ENCODE measurements at places on chromosomes 4 and X. TPM values are rescaled to one million over a fixed set of nuclear protein-coding genes. Genes with fewer than 3 reads are reported as not detected.

SH3BP2 gene
- 74.1 TPM for total RNA-seq

ZNF141 gene
- total RNA-seq, result 27.5 TPM

EXOSC9 gene
- total RNA-seq, result 97.4 TPM

GAGE1 gene
- total RNA-seq, result not detected

PABPC1L2B gene
- not detected for total RNA-seq

TRAPPC11 gene
- 18.9 TPM for total RNA-seq

- no peak for DNase-seq
Measured at GRCh38 chr4:65789805-65790204, 119.5 kb upstream of the EPHA5 start.

DNA sequence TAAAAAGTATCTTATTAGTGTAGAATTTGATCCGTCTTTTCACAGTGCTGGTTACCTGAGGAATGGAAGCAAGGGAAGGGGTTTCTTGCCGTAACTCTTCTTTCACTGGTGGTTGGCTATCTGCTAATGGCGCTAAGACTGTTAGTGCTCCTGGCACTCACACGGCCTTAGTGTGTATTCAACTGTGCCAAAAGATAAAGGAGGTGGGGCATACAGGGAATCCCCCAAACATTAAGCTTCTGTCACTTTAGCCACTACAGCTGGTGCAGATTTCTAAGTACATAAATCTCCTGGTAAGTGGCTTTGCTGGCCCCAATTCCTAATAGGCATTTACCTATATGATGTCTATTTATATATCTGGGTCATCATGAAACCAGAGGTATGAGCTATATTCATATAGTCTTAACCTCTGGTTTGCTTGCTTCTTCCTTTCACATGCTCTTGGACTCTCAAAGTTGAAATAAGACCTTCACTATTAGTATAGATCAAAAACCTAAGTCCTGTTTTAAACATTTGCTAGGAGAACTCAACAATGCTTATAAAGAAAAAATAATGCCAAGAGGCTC is 95.1 kb downstream of the TSPAN7 start:
- DNase-seq, result no peak

- DNase-seq, result no peak
Measured at GRCh38 chrX:153668423-153669173, 5.0 kb downstream of the PNCK start.

DNA sequence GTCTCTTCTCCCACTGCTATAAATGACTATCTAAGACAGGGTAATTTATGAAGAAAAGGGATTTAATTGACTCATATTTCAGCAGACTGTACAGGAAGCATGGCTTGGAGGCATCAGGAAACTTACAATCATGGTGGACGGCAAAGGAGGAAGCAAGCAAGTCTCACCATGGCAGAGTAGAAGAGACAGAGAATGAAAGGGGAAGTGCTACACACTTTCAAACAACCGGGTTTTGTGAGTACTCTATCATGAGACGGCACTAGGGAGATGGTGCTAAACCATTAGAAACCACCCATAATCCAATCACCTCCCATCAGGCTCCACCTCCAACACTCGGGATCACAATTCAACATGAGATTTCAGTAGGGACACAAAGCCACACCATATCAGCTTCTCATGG is 11.1 kb downstream of the UBE2NL start:
- DNase-seq, result no peak

GRCh38 chrX:103440621-103441020 is 64.3 kb downstream of the BEX3 start:
- DNase-seq, result no peak

DNA sequence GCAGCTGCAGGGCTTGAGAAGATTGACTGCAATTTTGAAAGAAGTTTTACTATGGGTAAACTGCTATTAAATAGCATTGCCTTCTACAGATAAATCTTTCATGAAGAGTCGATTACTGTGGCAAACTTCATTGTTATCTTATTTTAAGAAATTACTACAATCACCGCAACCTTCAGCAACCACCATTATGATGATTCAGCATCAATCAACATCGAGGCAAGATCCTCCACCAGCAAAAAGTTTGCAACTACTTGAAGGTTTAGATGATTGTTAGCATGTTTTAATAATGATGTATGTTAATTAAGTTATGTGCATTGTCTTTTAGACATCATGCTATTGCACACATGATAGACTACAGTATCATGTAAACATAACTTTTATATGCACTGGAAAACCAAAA is 1511.0 kb downstream of the FSTL5 start:
- DNase-seq, result no peak

GRCh38 chrX:52933976-52934703 is 24.2 kb downstream of the FAM156A start:
- no peak for DNase-seq

GRCh38 chr4:110587666-110588285 is 35.1 kb downstream of the PITX2 start:
- no peak for DNase-seq

DNA sequence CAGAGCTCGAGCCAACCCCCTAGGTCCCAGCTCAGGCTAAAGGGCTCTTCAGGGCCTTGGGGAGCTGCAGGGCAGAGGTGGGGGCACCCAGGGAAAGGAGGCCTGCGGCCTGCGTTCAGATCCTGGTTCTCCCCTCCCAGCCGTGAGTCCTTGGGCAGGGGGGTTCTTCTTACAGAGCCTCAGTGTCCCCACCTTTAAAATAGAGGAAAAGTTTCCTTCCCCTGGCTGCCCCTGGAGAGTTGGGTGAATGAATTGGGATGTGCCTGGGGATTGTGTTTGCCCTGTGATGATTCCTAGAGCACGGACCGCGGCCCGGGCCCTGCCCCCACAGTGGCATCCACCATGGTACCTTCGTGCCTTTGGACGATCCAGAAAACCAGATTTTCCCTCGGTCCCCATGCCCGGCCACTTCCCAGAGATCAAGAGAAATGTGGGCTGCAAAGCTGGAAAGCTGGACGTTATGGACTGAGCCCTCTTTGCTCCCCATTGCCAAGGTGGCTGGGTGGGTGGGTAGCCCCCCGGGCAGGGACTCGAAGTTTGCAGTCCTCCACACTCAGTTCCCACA is 11.4 kb downstream of the HTRA3 start:
- no peak for DNase-seq

DNA sequence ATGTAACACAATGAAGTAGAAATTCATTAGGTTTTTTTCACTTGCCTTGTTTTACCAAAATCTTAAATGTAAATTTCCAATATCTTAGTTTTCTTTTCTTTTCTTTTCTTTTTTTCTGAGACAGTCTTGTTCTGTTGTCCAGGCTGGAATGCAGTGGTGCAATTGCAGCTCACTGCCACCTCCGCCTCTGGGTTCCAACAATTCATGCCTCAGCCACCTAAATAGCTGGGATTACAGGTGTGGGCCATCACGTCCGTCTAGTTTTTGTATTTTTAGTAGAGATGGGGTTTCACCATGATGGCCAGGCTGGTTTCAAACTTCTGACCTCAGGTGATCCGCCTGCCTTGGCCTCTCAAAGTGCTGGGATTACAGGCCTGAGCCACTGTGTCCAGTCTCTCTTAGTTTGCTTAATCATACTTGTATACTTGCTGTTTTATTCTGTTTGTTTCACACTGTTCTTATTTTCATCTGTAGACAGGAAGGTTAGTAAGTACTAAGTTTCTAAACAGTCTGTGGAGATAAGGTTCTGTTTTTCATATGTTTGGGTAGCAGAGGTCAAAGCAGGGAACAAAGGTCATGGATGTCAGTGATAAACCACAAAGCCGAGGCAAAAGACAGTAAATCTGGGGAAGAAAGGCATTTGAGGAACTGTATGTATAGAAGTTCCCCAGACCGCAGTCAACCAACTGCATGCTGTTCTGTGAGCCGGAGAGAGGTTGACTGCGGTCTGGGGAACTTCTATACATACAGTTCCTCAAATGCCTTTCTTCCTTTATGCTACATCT is 129.1 kb downstream of the CBR4 start:
- DNase-seq, result no peak

DNA sequence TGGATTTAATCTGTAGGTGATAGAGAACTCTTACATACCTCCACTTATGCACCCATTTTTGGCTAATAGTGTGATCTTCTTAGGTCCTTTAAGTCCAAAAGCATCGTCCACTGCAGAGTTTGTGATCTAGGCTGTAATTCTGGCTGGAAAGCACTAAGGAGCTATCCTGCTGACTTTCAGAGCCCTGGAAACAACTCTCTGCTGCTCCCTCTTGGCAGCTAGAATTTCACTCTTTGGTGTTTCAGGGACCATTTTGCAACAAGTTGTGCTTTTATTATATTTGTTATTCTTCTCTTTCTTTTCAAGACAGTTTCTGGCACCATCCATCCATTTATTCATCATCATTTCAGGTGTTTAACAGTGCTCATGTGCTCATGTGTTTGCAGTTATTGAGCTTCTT is 130.0 kb downstream of the RBM46 start:
- DNase-seq, result no peak

DNA sequence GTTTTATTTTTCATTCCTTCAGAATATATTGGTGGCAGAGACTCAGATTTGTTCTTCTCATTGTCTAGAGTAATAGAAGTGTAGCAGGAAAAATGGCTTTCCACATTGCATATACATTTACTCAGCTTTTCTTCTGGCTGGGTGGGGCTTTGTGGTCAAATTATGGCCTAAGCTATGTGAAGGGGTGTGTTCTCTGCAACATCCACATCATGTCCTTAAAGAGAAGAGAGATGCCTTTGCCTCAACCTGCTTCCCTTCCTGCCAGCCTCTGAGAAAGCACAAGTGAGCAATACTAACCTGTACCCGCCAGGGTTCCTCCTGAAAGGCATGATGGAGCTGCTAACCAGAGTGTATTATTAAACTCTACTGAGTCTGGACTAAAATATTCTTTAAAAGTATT is 695.6 kb upstream of the FAM241A start:
- no peak for DNase-seq
